ENCODE measurements at places on chromosomes 6 and 20.
A peak's percentile ranks its signal among the peaks of the same experiment; 100 is the strongest.

DNA sequence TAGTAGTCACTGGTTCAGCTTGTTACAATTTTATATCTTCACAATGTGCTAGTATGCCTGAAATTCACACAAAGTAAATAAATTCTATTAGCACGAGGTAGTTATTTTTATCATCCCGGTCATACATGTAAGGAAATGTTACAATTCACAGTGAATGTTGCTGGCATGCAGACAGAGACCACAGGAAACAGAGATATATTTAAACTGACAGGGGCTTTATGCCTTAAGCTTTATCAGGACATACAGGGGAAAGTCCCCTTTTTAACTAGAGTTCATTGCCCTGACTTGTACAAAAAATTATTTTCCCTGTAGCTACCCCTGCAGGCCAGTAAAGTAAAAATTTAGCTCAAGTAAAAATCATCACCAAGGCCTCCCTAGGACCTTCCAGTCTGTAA is 712.0 kb upstream of the NRSN1 start:
- peak; percentile 32 for DNase-seq

GRCh38 chr6:47292944-47293343 is 16.8 kb downstream of the TNFRSF21 start:
- no peak for DNase-seq

DNA sequence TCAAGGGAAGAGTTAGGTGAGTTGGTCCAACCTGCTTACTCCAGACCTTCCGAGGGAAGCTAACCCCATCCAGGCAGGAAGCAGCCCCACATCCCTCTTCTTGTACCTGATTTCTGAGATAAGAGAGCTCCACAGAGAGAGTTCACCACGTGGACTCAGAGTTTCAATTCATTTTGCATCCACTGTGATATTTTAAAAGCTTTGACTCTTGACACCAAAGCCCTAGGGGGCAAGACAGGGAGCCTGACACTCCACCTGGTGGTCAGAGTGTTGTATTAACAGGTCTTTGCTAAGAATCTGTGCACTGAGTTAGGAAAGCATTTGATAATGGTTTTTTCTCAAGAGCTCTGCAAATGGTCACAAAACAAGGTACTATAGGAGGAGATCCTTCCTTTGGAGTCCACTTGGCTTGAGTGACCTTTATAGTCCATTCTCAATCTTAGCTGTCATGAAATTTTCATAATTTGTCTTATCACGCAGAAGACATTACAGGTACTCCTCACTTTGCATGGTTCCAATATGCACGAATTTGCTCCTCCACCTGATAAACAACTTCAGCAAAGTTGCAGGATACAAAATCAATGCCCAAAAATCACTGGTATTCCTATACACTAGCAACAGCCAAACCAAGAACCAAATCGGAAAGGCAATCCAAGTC is 56.2 kb upstream of the RIPOR2 start:
- DNase-seq, result peak; percentile 61

GRCh38 chr20:17885544-17885943 is 83.0 kb downstream of the SNX5 start:
- no peak for DNase-seq

GRCh38 chr20:3309226-3309625 is 70.2 kb upstream of the SLC4A11 start:
- no peak for DNase-seq

GRCh38 chr6:106511288-106512047 is 117.8 kb downstream of the RTN4IP1 start:
- no peak for DNase-seq
